ENCODE measurements at places on chromosomes 6 and 20.
A peak's percentile ranks its signal among the peaks of the same experiment; 100 is the strongest.

DNA sequence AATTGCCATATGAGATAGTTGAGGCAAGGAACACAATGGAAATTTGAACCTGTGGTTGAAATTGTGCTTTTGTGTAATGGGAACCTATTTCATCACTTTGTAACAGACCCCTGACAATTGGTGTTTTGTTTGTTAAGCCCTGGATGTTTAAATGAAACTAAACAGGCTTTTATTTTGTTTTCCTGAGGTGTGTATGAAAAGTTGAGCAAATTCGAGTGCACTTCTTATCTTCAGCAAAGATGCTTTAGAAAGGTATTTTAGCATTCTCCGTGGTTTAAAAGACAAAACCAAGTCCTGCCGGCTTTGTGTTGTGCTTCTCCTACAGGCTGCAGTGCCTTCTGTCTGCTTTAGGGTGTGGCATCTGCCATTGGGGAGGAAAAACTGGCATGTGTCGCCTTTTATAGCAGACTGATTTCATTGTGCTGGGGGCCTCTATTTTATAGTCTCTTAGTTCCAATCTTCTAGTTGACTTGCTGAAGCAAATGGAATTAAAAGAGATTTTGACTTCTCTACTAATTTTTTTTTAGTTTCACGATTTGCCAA lies 2.2 kb upstream of the ARID1B start:
- no peak for DNase-seq

- peak; percentile 14 for DNase-seq
These were observed 613.0 kb downstream of the UTRN start for GRCh38 chr6:144898052-144898689.

- no peak for DNase-seq
These were observed 53.6 kb downstream of the YTHDF1 start for GRCh38 chr20:63162206-63162795.

GRCh38 chr20:4987130-4987529 lies 14.2 kb downstream of the SLC23A2 start:
- no peak for DNase-seq

- peak; percentile 93 for DNase-seq
These were observed 73.2 kb downstream of the LY86 start for GRCh38 chr6:6661684-6662083.

DNA sequence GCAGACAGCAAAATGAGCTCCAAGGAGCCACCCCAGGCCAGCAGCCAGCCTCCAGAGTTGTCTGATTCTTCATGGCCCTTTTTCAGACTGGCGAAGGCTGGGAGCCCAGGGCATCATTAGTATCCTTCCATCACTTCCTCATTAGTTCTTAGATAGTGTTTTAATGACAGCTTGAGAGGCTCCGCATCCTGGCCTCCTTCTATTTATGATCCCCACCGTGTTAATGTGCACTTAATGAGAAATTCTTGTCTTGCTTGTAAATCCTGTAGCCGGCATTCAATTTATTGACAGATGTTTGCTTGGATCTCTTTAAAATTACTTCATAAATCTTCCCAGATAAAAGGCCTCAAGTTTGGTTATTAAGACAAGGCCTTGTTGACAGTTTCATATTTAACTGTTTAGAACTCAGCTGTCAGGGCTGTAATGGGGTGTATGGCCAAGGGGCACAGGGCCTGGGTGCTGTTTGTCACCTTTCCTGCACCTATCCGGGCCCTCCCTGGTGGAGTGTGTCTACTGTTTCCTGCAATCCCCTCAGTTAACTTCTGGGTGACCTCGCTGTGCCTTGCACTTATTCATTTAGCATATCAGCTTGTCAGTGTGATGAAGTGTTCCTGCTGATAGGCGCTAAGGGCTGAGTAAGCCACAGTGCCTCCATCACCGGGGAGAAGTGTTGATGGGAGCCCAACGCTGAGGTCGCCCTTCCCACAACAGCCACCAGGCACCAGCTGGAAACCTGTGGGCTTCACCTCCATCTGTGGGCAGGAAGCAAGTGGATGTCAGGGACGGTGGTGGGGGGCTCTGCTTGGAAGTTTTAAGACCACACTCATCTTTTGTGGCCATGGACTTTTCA lies 169.3 kb downstream of the TSHZ2 start:
- DNase-seq: no peak

- peak; percentile 26 for DNase-seq
These were observed 297.2 kb downstream of the GJA1 start for GRCh38 chr6:121732641-121733040.

Measured in fibroblast of pulmonary artery (primary cell).